ENCODE measurements at places on chromosomes 3 and 15.

GRCh38 chr15:45146405-45146804 is 16.6 kb downstream of the DUOX1 start:
- no peak for DNase-seq

DNA sequence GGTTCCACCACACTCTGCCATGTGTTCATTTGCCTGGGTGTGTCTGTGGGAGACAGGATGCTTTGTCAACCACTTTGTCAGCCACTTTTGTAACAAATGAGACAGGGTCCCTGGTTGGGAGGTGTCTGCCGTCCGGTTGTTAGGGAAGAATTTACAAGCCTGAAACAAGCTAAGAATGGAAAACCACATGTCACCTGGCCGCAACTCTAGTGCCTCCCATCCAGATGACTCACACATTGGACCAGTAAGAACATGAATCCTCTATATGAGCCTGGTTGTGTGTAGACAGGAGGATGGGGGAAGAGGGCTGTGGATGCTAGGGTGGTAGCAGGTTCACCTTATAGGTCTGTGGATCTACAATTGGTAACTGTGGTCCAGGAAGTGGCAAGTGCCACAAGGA is 335.3 kb downstream of the CLSTN2 start:
- no peak for DNase-seq

- no peak for DNase-seq
Observed at GRCh38 chr3:157100096-157100477, 59.9 kb downstream of the CCNL1 start.

DNA sequence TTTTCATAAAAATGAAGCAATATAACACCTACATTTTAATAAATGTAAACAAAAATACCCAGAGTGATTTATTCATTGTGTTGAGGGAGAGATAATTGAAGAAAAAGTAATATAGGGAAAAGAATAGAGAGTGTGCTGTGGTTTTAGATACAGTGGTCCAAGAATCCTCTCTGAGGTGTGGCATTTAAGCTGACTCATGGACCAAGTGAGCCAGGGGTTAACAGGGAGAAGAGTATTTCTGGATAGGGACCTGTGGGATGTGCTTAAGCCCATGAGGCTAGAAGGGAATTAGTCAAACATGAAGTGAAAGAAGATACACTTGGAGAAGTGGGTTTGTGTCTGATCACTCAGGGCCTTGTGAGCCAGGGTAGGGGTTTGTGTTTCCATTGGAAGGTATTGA is 680.7 kb upstream of the GRM7 start:
- no peak for DNase-seq

GRCh38 chr3:136187868-136188267 is 8.3 kb downstream of the MSL2 start:
- no peak for DNase-seq

GRCh38 chr15:78167227-78167888 is 18.2 kb downstream of the IDH3A start:
- DNase-seq = no peak

- no peak for DNase-seq
Observed at GRCh38 chr3:14138878-14139655, 14.2 kb downstream of the TMEM43 start.

GRCh38 chr15:24823473-24823872 is 131.3 kb upstream of the SNRPN start:
- no peak for DNase-seq

- DNase-seq = no peak
Observed at GRCh38 chr3:14430706-14431451, 28.5 kb downstream of the SLC6A6 start.

All from EL (cell line).